ENCODE measurements at places on chromosomes 7 and 10. TPM values are rescaled to one million over a fixed set of nuclear protein-coding genes. Genes with fewer than 3 reads are reported as not detected.

MMP21 gene
- total RNA-seq: not detected

GRCh38 chr10:132921086-132921485 lies 21.3 kb downstream of the CFAP46 start:
- DNase-seq: no peak

GRCh38 chr7:111232249-111233084 lies 141.5 kb downstream of the LRRN3 start:
- DNase-seq: no peak

GRCh38 chr7:30076411-30076810 lies 48.2 kb downstream of the PLEKHA8 start:
- no peak for DNase-seq

- no peak for DNase-seq
Measured at GRCh38 chr7:25922296-25922695, 229.7 kb upstream of the NFE2L3 start.

BBS9 gene
- 19.6 TPM for total RNA-seq

DNA sequence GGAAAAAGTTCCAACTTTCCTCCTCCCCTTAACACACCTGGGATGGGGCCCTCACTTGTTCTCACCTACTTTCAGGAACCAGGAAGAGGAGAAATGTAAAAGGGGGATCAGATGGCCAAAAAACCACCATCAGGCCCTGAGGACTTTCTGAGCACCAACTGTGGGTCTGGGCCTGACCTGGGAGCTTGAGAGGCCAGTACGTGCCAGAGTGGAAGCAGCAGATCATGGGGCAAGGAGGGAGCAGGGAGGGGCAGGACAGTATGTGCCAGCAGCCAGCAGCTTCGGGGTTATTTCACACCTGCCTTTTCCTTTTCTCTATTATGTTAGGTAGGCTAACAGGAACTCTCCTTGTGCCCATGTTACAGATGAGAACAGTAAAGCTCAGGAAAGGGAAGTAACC lies 118.8 kb upstream of the UNC5B start:
- DNase-seq: no peak

EPO gene
- not detected for total RNA-seq

KBTBD2 gene
- 44.7 TPM for total RNA-seq

DNA sequence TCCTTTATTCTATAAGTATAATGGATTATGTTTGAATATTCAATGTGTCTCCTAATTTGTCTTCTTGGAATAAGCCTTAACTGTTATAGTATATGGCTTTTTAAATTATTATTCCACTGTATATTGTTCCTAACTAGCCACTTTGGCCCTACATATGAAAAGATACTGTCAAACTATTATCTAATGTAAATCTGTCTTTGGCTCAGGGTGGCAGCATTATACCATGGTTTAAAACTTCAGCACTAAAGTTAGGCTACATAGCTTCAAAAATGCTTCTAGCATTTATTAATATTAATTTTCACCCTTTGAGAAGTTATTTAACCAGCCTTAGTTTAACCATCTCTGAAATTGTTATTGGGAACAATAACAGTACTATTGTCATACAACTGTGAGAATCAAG lies 543.1 kb upstream of the MBL2 start:
- DNase-seq: no peak

- DNase-seq: no peak
Measured at GRCh38 chr10:126013489-126014281, 117.3 kb downstream of the FANK1 start.

AKR1C8 gene
- 0.55 TPM for total RNA-seq

DNA sequence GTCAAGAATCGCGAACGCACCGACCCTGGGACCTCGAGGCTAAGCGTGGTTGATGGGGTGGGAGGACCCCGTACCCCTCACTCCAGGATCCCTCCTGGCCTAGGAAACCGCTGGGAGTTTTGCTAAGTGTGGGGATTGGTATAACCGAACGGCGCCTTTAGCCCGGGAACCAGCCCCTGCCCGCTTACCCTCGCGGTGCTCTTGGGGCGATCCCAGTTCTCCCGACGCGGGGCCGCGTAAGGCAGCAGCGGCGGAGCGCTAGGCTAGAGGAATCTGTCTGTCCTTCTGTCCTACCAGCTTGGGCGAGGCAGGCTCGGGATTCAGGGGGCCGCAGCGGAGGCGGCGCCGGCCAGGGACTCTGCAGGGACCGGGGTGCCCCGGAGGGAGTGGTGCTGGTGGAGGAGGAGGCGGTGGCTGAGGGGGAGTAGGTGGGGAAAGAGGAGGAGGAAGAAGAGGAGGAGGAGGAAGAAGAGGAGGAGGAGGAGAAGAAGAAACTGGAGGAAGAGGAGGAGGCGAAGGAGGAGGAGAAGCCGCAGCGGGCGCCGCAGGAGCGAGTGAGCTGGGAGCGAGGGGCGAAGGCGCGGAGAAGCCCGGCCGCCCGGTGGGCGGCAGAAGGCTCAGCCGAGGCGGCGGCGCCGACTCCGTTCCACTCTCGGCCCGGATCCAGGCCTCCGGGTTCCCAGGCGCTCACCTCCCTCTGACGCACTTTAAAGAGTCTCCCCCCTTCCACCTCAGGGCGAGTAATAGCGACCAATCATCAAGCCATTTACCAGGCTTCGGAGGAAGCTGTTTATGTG lies 439 bp upstream of the EMX2 start:
- no peak for DNase-seq

- DNase-seq: no peak
Measured at GRCh38 chr7:155234950-155235789, 62.5 kb upstream of the INSIG1 start.

PAX2 gene
- total RNA-seq: not detected

DNA sequence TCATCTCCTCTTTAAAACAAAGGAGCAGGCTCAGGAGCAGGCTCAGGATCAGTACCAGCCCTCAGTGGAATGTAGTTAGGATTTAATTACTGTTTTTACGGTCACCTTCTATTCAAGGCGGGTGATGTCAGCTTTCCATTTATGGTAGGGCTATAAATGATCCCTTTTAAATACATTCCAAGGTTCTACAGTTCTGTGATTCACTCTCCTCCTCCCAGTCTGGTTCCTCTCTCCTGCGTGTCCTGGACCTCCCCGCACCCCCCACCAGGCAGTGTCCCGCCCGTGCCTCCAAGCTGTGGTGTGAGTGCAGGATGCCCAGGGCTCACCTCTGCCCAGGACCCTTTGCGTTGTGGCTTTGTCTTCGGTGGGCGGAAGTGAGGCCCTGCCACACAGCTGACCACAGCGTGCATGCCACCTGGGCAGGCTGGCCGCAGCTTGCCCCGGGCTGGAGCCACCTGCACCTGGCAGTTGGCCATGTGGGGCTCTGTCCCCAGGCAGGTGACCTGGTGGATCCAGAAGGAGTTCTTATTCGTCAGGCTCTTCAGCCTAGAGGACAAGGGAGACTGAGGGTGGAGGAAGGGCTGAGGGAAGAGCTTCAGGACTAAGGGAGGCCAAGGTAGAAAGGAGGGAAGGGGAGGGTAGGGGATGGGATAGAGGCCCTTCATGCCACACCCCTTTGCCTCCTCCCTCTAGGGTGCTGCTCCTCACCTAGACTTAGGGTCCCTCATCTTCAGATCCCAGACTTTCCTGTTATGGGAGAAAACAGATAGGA lies 9.1 kb downstream of the LOXL4 start:
- no peak for DNase-seq

GRCh38 chr7:105250239-105250638 lies 138.5 kb downstream of the SRPK2 start:
- no peak for DNase-seq
